CD4-positive, alpha-beta T cell treated with Interleukin-6 at 100 ng/mL for 8 hours (primary cell): ENCODE measurements at places on chromosomes 3 and 15.

DNA sequence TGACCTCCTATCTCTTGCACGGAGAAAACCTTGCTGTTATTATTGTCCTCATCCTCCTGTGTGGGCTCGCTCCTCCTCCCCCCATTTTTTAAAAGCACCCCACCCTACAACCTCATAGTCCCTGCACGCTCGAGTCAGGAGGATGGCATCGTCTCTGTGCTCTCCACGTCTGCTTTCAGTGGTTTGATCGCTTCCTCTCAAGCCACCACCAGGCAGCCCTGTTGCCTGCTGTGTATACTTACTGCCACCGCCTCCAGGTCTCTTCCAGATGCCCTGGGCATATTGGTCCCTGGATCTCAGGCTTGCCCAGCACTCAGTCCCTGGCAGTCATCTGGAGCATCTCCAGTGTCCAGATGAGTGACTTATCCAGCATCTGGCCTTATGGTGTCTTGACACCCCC, 42.1 kb upstream of the GCNT3 start:
- DNase-seq, result no peak

GRCh38 chr3:183342824-183343223, 85.6 kb downstream of the MCF2L2 start:
- DNase-seq, result no peak

DNA sequence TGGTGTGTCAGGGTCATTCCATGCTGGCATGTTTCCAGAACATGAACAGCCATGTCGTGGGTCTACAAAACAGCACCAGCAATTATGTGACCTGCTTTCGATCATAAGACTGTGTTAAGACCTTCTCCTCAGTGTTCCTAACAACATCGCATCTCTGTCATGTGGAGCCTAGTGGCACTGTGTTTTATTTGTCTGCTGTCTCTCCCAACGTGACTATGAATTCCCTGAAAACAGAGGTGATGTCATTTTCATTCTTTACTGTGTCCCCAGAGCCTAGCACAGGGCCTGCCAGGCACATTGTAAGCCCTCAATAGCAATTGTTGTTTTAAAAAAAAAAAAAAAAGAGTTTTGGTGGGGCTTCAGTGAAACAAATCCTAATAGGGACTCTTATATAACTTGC, 94.2 kb upstream of the IL12A start:
- DNase-seq, result no peak

GRCh38 chr3:23940775-23941174, 4.3 kb upstream of the NR1D2 start:
- DNase-seq, result no peak

DNA sequence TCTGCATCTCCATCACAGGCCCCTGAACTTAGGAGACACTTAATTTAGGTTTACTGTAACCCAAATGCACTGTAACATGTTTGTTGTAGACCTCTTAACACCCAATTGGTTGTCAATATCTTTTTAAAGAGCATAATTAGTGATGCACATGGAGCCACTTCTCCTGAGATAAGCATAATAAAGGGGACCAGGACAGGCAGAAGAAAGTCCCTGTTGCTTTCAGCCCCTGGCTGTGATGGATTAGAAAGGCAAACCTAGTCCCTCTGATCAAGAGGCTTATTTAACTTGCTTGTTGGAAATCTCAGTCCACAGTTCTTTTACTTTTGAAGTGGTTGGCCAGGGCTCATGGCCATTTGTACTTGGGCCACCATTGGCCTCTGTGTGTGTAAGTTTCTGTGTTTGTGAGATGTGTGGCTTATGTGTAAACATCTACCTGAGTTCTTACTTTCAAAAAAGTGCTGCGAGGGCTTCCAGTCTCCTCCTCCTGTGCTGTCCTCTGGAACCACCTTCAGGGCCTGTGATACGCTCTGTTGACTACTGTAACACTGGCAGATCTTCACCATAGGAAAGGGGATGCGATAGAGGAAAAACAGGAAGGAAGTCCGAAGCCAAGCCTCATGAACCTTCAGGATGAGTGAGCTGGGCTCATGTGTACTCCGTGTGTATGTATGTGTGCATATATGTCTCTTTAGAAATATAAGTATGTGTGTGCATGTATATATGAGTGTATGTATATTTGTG, 136.2 kb downstream of the EPHB1 start:
- DNase-seq, result no peak

- no peak for DNase-seq
These were observed 65.9 kb upstream of the MYO5C start for GRCh38 chr15:52361494-52361893.

- DNase-seq, result no peak
These were observed 8.8 kb upstream of the ATP11B start for GRCh38 chr3:182784542-182784941.

- DNase-seq, result no peak
These were observed 1.1 kb downstream of the CCDC39 start for GRCh38 chr3:180678231-180678630.

DNA sequence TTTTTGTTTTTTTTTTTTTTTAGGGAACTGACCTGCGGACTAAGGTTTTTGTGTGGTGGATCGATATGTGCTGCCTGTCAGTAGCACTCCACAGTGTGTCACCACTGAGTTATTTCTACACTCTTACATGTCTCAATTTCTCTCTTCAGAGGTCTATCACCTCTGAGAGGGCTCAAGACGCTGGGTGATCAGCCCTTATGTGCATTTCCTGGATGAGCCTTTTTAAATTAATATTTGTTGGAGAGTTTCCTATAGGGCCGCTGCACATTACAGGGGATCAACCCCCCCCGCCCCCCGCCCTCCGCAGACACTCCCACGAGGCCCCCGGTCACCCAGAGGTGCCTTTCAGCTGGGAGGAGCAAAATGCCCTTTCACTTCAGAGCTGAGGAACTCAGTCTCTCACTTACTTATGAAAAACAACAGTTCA, 34.5 kb upstream of the AP4E1 start:
- no peak for DNase-seq

GRCh38 chr3:127012091-127012490, 29.2 kb downstream of the PLXNA1 start:
- no peak for DNase-seq

DNA sequence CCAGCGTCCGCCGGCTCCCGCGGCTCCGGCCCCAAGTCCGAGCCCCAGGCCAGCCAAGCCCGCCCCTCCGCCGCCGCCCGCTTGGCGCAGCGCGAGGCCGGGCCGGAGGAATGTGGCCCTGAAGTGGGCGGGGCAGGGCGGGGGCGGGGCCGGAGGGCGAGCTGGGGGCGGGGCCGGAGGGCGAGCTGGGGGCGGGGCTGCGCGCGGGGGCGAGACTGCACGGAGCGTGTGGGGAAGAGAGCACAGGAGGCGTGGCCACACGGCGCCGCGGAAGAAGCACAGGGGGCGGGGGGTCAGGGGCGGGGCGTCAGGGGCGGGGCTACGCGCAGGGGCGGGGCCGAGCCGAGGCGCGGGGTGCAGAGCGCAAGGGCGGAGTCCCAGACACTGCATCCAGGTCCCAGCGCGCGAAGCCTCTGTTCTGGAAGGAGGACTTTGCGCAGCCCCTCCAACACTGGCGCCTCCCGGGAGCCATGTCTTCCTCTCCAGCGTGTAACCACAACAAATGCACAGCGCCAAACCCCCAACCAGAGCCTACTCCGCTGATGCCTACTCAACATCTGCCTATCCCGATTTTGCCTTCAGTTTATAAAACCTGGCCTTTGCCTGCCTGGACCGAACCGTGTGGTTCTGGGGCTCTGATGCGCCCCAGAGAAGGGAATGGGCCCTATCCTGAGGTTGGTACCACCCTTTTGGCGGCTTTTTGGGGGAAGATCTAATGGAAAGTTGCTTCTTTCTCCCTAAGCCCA, 105.5 kb downstream of the IQSEC1 start:
- peak; percentile 94 for DNase-seq

GRCh38 chr15:40306908-40307307, 827 bp downstream of the PLCB2 start:
- no peak for DNase-seq

DNA sequence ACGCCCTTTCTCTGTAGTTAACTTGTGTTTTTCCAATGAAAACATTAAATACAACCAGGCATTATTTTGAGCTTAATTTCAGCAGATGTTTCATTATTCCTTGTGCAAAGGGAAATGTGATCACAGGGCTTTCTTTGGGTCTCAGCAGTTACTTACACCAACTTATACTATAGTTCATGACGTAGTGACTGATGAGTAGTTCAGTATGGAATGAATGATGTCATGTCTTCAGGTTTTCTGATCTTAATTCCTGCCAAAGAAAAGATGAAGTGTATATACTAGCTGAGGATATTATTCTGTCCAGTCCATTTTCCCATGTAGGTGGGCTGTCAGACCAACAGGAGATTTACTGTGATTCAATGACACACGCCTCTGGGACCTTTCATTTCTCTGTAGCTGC, 61.3 kb downstream of the MYRIP start:
- no peak for DNase-seq

DNA sequence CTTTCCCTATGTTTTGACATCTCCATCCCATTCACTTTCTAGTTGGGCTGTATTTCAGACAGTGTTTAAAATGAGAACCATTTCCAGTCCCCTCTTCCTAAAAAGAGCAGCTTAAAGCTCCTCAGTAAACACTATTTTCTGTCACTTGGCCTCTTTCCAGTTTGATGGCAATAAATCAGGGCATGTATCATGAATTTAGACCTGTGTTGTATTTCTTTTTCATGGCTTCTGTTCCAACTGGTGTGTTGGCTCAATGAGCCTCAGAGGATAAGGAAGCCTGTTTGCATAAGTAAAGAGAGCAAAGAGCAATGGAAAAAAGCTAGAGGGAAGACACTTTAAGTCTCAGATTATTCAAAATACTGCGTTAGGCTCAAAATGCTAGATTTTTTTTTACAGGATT, 7.2 kb downstream of the CCDC80 start:
- no peak for DNase-seq

DNA sequence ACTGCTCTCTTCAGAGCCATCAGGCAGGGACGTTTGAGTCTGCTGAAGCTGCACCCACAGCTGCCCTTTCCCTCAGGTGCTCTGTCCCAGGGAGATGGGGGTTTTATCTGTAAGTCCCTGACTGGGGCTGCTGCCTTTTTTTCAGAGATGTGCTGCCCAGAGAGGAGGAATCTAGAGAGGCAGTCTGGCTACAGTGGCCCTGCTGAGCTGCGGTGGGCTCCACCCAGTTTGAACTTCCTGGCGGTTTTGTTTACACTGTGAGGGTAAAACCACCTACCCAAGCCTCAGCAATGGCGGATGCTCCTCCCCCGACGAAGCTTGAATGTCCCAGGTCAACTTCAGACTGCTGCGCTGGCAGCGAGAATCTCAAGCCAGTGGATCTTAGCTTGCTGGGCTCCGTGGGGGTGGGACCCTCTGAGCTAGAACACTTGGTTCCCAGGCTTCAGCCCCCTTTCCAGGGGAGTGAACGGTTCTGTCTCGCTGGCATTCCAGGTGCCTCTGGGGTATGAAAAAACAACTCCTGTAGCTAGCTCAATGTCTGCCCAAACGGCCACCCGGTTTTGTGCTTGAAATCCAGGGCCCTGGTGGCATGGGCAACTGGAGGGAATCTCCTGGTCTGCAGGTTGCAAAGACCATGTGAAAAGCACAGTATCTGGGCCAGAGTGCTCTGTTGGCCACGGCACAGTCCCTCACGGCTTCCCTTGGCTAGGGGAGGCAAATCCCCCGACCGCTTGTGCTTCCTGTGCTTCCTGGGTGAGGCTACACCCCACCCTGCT, 21.1 kb upstream of the ST6GAL1 start:
- DNase-seq, result peak; percentile 88

GRCh38 chr3:93969443-93969842, 4.3 kb downstream of the PROS1 start:
- DNase-seq, result no peak

GRCh38 chr15:70257047-70257446, 159.3 kb upstream of the TLE3 start:
- DNase-seq, result no peak

DNA sequence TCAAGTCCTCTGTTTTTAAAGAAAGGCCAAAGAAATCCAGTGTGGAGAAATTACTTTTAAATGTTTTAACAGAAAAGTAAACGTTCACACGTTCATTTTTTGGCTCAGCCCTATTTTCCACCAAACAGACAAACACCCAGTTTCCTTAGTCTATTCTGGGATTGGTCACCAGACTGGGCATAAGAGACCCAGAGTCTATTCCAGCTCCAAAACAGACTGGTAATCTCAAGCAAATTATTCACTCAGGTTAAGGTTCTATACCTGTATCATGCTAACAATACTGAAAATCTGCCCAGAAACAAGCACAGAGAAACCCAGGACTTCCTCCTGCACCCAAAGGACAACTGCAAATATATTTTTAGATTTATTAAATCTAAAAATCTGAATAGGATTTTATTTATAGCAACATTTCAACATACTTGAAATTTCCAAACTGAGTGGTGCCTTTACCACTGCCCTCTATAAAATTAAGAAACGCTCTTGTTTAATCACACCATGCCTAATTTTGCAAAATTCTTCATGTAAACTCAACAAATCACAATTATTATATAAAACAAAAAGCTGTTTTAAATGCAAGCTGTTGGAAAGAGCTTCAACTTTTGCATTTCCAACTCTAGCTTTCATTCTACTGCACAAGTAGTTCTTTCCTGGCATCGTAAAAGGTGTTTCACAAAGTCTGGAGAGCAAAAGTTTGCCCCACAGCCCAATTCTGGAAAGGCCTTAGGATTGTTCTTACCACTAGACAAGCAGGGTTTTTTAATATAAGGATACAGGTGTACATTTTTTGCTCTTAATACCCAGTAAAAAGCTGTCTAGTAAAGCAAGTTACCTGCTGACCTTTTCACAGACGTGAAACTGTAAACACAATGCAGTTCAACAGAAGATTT, 18.7 kb downstream of the ZNF148 start:
- DNase-seq, result no peak

DNA sequence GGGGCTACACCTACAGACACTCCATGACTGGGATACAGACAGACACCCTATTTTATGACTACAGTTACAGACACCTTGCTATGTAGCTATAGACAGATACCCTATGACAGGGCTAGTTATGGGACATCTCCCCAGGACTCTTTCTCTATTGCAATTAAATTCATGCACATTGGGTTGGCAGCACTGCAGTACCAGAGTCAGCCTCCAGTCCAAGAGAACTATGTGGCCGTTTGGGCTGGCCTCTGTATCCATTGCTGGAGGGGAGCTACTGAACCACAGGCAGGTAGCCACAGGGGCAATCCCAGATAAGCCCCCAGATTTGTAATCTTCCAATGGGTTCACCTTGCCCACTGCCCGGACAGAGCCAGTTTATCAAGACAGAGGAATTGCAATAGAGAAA, 108.4 kb upstream of the SPATA16 start:
- no peak for DNase-seq

DNA sequence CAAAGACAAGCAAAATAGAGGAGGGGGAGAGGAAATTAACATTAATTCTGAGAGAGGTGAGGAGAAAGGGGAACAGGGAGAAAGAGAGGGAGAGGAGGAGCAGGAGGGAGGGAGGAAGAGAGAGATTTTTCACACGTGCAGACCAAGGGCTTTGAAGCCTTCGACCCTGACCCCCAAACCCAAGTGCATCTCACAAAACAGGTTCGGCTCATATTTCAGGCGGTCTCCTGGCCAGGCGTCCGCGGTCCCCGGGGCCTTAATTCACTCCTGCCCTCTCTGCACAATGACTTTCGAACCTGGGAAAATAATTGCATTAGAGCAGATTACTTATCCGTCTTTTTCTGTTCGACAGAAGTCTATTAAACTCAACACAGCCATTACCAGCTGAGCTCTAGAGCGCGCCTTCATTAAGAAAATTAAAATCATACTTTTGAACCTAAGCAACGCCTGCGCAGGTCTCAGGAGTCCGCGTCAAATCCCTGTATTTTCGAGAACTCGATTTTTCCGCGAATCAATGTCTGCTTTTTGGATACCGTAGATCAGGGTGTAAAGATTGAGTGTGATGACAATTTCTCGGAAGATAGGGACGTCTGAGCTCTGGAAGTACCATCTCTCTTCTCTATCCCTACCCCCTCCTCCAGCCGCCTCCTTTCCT, 220.7 kb downstream of the MEIS2 start:
- no peak for DNase-seq
